ENCODE measurements at places on chromosomes 13 and 19. TPM values are rescaled to one million over a fixed set of nuclear protein-coding genes. Genes with fewer than 3 reads are reported as not detected.
A peak's percentile ranks its signal among the peaks of the same experiment; 100 is the strongest.

PCDH9 gene
- total RNA-seq = 2.1 TPM

KEAP1 gene
- 46.8 TPM for total RNA-seq

MUC16 gene
- 0.17 TPM for total RNA-seq

SLC6A16 gene
- not detected for total RNA-seq

SRRM5 gene
- 1.9 TPM for total RNA-seq

ATP8B3 gene
- total RNA-seq = 5.9 TPM

ZNF724 gene
- 8.2 TPM for total RNA-seq

ZNF790 gene
- 10.8 TPM for total RNA-seq

CYP4F3 gene
- total RNA-seq = 16.7 TPM

LILRB5 gene
- total RNA-seq = not detected

DNA sequence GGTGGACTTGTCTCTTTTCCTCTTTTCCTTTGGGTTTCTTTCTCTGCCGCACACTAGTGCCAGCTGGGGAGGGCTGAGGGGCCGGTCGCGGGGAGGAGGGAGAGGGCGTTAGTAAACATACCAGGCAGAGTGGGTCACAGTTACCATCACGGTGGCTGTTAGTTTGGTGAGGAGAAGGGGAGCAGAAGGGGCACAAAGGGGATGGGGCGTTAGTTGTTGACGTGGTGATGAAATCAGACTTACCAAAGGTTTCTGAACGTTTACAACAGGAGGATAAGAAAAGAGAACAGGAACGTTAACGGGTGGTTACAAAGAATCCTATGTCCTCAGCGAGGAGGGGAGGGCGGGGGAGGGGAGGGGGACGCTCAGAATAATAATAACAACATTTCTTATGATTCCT is 77.9 kb downstream of the PTPRS start:
- no peak for DNase-seq

- no peak for DNase-seq
Measured at GRCh38 chr13:97727991-97728390, 225.5 kb upstream of the IPO5 start.

- DNase-seq = no peak
Measured at GRCh38 chr13:69324090-69324886, 783.3 kb upstream of the ATXN8OS start.

DNA sequence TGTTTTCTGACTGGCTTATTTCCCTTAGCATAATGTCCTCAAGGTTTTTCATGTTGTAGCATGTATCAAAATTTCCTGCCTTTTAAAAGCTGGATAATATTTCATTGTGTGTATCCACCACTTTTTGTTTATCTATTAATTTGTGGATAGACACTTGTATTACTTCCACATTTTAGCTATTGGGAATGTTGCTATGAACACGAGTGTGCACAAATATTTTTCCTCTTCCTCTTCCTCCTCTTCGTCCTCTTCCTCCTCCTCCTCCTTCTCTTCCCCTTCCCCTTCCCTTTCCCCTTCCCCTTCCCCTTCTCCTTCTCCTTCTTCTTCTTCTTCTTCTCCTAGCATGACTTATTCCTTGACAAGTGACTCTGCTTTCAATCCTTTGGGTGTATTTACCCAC is 51.2 kb upstream of the KL start:
- DNase-seq = no peak

DNA sequence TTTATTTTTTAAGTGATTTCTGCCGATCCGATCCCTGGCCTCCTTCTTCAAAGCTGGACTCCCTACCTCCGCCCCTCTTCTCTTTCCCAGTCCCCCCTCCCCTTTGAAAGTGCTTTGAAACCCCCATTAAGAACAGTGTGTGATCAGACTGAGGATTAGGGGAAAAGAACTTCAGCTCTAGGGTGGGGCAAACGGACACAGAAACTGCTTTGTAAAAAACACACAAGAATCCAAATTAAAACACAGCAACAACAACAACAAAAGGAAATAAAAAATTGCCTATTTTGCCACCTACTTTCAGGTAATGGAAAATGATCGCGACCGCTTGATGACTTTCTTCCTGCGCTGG is 1.4 kb downstream of the SPRY2 start:
- DNase-seq = no peak

DNA sequence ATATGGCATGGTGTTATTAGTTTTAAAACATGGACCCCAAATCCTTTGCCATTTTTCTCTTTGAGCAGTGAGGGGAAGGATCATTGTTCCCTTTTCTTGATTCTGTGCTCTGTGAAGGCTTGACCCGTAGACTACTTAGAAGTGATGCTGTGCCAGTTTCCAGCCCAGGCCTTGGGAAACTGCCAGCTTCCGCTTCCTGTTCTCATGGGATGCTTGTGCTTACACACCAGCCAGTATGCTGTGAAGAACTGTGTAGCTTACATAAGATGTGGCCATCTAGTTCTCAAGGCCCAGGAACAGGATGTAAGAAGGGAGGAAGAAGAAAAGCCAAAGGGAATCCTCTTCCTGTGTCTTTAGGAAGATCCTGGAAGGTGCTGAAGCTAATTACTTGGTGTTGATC is 180.9 kb downstream of the PCCA start:
- DNase-seq = no peak

DNA sequence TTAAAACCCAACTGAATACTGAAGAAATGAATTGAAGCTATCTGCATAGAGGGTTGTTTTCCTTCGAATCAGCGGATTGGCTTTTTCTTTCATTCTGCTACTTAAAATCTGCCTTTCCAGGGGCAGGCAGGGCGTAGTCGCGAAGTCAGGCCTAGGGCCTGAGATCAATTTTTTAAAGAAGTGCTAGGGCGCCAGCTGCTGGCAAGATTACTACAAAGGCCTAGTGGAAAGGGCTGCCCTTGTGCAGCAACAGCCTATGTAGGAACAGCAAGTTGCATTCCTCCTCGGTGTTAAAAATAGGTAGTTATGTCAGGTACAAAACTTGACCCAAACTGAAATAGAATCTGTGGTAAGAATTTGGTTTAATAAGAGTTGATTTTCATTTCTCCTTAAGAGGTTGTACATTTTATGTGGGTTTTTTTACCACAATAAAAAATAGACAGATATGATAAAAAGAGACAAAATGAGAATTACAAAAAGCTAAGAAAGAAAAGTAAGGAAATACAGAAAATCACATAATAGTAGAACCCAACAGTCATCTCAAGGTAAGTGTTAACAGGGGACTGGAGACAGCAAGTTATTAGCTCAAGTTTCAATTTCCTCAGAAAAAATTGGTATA is 9.5 kb upstream of the URAD start:
- peak; percentile 52 for DNase-seq

DNA sequence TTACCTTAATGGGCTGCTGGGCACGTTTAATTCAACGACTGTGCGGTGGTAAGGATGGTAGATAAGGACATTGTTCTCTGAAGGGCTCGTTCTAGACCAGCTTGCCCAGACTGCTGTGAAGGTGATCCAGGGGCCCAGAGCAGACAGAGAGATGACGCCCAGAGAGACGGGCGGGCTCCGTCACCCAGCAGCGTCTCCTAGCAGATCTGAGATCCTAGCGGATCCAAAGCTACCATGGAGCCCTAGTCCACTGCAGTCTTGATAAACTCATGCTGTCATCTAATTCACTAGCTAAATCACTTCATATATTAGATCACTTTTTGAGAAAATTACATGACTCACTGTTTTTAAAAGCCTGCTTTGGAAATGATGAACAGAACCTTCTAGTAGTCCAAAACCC is 21.5 kb downstream of the COL4A2 start:
- DNase-seq = no peak

GRCh38 chr19:13788991-13789390 is 6.3 kb upstream of the ZSWIM4 start:
- no peak for DNase-seq

GRCh38 chr19:10419200-10419645 is 1.1 kb upstream of the PDE4A start:
- DNase-seq = no peak

- DNase-seq = peak; percentile 13
Measured at GRCh38 chr13:30429721-30430694, 7.7 kb downstream of the UBE2L5 start.

DNA sequence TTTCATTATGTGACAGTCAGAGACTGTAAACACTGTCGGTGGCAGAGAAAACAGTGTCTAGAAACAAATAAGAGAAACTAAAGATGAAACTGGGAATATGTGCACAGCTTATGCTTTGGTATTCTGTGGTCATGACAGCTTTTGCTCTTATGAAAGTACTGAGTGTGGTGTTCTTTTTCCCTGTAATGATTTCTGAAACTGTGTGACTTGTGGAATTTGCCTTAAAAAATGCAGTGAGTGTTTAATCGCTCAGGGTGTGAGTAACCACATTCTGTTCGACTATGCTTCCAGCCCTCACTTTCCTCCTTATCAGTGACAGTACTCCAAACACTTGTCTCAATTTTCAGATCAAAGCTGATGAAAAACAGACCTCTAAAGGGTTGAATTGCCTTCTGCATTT is 66.9 kb upstream of the DIAPH3 start:
- DNase-seq = no peak

GRCh38 chr19:38265213-38265861 is 964 bp downstream of the SPINT2 start:
- DNase-seq = peak; percentile 61

GRCh38 chr13:73366241-73366640 is 307.4 kb downstream of the KLF5 start:
- peak; percentile 9 for DNase-seq

GRCh38 chr19:23795462-23795861 is 36.8 kb upstream of the ZNF681 start:
- no peak for DNase-seq

- no peak for DNase-seq
Measured at GRCh38 chr13:91381371-91381770, 17.1 kb upstream of the GPC5 start.

DNA sequence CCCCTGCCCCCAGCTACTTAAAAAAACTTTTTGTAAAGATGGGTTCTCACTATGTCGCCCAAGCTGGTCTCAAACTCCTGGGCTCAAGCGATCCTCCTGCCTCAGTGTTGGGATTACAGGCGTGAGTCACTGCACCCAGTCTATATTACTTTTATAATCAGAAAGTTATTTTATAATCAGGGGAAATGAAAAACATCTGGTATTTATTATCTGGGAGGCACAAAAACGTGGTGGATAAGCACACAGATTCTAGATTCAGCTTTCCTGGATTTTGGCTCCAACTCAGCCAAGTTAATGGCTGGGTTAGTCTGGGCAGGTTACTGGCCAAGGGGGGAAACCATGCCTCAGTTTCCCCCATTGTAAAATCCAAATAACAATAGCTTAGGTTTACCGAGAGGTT is 24.7 kb downstream of the KEAP1 start:
- no peak for DNase-seq

GRCh38 chr19:48678201-48678600 is 5.4 kb upstream of the NTN5 start:
- peak; percentile 55 for DNase-seq

DNA sequence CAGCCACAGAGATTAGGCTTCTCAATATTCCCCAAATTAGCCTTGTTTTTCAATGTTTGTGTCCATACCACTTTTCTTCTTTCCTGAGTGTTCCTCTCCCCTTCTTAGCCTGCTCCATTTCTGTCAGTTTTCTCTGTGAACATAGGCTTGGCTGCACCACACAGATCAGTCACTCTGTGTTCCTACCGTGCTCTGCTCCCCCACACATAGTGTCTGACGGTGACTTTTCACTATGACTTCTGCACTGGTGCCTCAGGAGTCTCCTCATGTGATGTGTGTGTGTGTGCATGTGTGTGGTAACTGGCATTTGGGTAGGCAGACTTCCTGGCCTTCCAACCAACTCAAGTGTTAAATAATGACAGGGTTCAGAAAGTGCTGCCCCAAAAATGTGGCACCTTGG is 47.9 kb upstream of the MYCBP2 start:
- no peak for DNase-seq

DNA sequence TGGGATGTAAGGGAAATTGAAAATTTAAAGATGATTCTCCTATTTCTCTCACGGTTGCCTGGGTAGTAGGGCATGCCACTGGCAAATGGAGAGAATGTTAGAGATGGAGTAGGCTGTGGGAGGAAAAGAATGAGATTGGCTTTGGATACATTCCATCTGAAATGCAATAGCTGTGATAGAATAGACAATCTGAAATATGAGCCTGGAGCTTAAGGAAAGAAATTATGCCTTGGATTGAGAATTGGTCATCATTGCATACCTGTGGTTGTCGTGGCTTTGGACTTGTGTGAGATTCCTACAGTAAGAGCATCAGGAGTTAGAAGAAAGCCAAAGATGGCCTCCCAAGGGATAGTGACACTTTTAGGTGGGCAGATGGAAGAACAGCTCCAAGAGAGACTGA is 305.1 kb upstream of the SLC10A2 start:
- DNase-seq = no peak

DNA sequence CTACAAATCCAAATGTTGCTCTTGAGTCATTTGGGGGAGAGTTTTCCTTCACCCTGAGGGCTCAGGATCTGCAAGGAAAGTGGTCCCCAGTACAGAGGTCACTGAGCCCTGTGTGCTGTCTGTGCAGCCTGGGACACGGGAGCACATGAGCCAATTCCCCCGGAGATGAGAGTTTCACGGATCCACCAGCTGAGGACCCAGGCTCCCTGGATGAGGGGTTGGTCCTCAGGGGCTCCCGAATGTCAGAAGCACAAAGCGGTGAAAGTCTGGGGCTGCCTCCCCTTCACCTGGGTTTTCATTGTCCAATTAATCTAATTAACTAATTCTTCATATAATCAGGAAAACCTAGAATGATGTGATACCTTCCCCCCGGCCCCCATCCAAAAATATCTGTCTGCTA is 13.6 kb upstream of the LILRB2 start:
- no peak for DNase-seq

- no peak for DNase-seq
Measured at GRCh38 chr13:109803825-109804224, 17.4 kb upstream of the IRS2 start.

DNA sequence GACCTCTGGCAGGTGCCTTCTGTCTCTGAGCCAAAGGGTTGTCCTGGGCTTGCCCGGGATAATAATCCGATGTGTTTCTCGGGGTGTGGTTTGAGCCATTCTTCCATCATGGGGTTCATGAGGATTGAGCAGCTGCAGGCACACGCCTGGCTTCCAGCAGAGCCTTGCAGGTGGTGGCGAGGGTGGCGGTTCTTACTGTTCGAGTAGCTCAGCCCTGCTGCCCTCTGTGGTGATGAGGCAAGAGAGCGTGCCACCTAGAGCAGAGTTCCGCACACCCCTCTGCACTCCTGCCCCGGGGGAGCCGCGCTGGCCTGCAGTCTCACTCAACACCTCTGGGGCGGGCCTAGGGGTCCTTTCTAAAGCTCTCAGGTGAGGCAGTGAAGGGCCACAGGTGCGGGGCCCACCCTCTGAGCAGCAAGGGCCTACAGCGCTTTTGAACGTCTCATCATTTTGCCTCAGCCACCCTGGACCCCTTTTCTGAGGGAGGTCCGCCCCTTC is 3.8 kb downstream of the SCN1B start:
- no peak for DNase-seq

- DNase-seq = no peak
Measured at GRCh38 chr13:38494445-38494844, 144.8 kb downstream of the UFM1 start.

- peak; percentile 82 for DNase-seq
Measured at GRCh38 chr19:8252922-8253589, 43.9 kb downstream of the CERS4 start.

- DNase-seq = no peak
Measured at GRCh38 chr19:8849232-8849631, 17.1 kb downstream of the MBD3L1 start.
